T-helper 2 cell (primary cell): ENCODE measurements at places on chromosomes 5 and 9.

DNA sequence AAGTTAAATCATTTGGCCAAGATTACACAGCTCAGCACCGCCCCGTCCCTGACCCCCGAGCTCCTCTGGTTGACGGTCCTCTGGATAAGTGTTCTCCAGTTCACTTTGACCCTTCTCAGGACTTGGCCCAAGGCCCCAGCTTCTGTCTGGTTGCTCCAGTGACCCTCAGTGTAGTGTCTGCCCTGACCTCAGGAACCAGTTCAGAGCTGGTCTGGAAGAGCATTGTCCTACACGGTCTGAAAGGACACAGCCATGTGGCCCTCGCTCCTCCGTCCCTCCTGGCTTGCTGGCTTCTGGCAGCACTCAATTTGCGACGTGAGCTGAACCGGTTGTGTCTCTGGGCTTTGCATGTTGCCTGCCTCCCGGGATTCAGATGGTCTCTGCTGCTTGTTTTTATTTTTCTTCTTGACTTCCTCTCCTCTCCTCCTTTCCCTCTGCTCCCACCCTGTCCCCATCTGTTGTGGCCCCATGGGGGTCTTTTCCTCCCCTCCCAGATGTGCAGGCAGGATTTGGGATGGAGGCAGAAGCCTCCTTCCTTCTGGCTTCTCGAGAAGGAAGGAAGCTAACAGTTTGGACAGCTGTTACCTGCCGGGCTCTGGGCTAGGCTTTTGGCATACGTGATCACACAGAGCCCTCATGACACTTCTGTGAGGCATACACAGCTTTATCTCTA lies 72.0 kb downstream of the PPARGC1B start:
- DNase-seq = no peak

DNA sequence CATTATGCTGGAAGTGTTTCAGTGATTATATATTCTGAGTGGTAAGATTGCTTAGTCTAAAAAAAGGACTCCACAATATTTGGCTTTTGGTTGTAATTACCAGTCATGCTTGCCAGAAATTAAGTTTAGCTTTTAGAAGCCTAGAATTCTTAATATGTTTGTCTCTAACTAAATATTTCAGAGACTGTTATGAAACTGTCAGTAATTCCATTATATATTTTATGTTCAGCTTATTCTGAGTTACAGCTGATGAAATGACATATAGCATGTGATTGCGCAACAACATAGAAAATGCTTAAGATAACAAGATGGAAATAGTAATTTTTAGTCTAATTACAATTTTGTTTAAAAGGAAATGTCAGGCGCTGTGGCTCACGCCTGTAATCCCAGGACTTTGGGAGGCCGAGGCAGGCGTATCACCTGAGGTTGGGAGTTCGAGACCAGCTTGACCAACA lies 44.2 kb downstream of the KIAA1958 start:
- no peak for DNase-seq

DNA sequence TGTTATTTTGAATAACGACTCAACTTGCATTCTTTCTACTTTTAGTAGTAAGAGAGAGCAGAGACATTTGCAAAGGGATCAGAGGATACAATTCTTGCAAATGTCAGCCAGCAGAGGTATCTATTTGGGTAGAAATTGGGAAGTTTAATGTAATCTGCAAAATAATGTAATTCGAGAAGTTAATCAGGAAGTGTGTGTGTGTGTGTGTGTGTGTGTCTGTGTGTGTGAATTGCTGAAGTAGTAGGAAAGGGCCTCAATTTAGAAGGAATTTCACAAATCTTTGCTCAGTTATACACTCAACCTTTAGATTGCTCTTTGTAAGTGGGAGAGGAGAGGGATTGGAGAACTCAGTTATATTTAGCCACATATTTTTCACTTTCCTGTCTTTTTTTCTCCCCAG lies 11.0 kb upstream of the IFNA1 start:
- no peak for DNase-seq

DNA sequence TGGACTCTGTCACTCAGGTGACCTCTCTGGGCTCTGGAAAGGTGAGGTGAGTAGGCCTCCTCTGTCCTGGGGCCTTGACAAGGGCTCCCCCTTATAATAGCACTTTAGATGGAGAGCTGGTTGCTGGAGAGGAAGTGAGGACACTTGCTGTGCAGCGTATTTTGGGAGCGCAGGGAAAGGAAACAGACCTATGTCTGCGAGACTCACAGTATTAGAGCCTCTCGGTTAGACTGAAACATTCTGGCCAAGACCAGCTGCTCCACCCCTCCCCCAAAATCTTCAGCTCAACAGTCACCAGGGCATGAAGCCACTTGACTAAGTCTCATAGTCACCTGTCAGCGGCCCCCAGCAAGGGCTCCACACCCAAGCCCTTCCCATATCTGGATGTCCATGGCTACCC lies 213.6 kb downstream of the AGTPBP1 start:
- DNase-seq = no peak

- no peak for DNase-seq
Observed at GRCh38 chr9:110536822-110537221, 42.7 kb downstream of the SVEP1 start.

GRCh38 chr9:138013836-138014562 lies 136.4 kb downstream of the CACNA1B start:
- no peak for DNase-seq

GRCh38 chr9:136975644-136976043 lies 1.7 kb upstream of the PTGDS start:
- DNase-seq = no peak

GRCh38 chr9:7088611-7089010 lies 330.8 kb downstream of the KDM4C start:
- DNase-seq = no peak

- DNase-seq = no peak
Observed at GRCh38 chr9:17723656-17724055, 144.8 kb downstream of the SH3GL2 start.

- DNase-seq = no peak
Observed at GRCh38 chr5:1006656-1007071, 1.9 kb upstream of the NKD2 start.

DNA sequence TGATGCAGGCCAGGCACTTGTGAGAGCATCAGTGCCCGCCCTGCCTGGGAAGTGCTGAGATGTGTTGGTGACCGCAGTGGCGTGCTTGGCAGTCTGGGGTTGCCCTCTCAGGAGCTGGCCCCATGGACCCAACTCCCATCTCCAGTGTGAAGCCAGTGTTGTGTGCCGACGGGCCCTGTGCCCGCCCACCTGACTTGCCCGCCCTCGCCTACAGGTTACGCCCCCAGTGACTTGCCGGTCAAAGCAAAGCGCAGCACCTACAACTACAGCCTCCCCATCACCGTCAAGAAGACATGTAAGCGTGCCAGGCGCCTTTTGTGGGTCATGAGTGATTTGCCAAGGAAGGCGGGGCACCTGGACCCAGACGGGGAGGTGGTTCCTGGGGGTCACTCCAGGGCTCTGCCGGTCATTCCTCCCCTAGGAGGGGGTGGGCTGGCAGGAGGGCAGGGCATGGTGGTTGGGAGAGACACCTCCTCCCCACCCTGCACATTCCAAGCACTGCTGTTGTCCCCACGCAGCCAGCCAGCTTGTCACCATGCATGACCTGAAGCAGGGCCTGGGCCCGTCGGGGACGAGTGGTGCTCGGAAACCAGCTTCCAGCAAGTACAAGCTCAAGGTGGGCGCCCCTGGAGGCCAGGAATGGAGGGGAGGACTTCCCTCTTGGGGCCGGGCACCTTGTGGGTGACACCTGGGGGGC lies 7.4 kb upstream of the CEL start:
- DNase-seq = no peak

DNA sequence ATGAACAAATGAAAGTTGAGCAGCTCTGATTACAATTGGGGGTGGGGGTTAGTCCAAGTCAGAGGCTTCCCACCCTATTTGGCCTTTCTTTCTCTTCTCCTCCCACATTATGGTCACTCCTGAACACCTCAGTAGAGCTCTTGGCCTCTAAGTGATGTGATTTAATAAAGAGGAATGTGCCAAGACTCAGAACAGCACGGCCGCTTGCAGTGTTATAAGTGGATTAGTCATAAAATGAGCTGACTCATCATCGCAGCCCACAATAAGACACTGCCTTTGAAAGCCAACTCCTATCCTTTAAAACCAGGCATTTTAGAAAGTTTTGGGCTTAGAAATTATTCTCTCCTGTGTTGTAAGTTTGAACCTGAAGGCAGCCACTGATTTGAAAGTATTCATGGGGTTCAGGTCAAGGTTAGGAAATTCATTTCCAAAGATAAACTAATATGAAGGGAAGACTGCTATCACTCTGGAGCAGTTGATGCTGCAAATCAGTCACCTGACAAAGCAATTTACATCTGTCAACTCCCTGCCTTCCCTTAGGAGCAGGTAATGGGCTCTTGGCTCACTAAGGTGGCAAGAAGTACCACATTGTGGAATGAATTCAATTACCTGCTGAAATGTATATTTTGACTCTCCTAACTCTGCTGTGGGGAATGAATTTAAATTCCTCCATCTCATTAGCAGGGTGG lies 283.6 kb upstream of the NMUR2 start:
- DNase-seq = no peak

- DNase-seq = no peak
Observed at GRCh38 chr9:11194246-11194645, 581.4 kb upstream of the PTPRD start.

- DNase-seq = no peak
Observed at GRCh38 chr9:101366038-101366756, 18.6 kb downstream of the BAAT start.

- DNase-seq = no peak
Observed at GRCh38 chr5:2900360-2900759, 148.9 kb upstream of the IRX2 start.

GRCh38 chr5:109917966-109918365 lies 228.2 kb downstream of the MAN2A1 start:
- no peak for DNase-seq

- DNase-seq = no peak
Observed at GRCh38 chr9:90504486-90504885, 138.1 kb downstream of the DIRAS2 start.

DNA sequence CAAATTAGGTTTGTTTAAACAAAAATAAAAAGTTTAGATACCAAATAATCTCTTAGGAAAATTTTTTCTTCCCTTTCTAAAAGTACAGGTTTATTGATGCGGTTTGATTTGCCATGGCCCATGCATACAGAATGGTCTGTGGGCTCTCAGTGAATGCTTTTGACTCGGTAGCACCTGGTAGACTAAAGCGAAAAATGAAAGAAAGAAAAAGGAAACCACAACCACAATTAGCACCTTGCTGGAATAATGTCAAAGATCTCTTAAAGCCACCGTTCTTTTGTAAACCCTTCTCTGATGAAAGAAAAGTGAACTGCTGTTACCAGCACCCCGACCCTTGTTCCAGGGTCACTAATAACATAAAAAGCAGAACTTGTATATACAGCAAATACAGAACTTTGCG lies 157.9 kb downstream of the NFIB start:
- DNase-seq = no peak

- no peak for DNase-seq
Observed at GRCh38 chr9:126208216-126208758, 118.3 kb upstream of the MVB12B start.

GRCh38 chr9:84738353-84738752 lies 68.8 kb downstream of the NTRK2 start:
- no peak for DNase-seq

GRCh38 chr5:106374956-106375355 lies 1295.8 kb downstream of the EFNA5 start:
- no peak for DNase-seq

DNA sequence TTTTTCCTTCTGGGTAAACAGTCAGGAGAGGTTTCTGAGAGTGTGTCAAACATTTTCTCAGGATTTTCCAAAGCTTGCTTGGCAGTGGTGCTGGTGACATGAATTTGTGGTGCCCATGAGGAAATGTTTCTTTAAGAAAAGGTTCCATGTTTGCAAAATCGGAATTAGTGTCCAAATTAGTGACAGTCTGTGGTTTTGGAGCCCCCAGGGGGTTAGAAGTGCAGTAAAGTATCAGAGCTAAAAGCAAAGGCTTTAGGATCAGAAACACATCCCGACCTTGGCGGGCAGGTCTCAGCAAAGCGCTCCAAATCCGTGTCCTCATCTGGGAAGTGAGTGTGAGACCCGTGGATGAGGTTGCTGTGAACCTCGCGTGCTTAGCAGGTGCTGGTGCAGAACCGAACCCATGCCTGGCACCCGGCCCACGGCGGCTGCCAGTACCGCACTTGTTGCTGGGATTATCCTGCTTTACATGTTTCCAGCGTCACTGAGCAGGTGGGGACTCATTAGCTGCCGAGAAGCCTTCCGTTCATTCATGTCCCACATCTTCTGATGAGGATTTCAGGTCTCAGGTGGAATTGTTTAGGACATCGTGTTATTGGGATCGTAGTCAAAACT lies 70.8 kb upstream of the COL5A1 start:
- no peak for DNase-seq

- DNase-seq = no peak
Observed at GRCh38 chr5:73957397-73958001, 331.5 kb downstream of the ARHGEF28 start.

DNA sequence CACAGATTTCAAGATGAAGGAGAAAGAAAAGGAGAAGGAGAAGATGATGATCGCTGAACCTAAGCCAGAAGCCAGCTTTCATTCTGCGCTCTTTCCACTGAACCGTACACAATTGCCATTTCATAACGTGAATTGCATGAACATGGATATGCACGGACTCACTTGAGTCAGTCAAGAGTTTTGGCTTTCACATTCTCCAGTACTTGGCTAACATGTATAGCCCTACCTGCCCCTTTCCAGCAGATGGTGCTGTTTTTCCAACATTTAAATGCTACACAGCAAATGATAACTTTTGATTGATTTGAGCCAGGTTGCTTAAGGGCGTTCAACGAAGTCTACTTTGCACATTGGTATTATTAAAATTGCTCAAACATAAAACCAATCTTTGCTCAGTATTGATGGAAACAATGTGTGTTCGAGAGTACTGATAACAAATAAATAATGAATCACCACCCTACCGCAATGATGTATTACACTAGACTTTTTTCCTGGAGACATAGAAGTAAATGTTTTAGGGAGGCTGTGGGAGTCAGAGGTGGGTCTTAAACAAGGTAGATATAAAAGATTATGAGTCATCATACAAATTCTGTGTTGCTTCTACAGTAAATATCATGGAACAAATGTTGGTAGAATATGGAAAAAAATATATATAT lies 196.4 kb downstream of the TRPM3 start:
- no peak for DNase-seq

GRCh38 chr5:82397741-82398320 lies 119.7 kb upstream of the RPS23 start:
- DNase-seq = no peak

DNA sequence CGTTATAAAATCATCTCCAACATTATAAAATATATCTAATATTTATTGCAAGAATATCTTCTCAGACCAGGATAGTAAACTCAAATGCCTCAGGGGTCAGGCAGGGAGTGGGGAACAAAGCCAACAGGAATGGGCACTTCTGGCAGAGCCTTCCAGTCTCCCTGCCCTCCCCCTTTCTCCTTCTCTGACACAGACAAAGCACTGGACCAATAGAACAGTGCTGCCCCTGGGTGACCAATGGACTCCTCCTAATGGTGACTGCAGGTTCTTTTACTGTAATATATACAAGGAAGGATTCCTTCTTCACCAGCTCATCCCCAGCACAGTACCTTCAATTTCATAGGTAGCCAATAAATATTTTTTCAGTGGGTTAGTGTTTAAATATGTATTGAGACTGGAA lies 31.1 kb upstream of the MAMDC2 start:
- DNase-seq = no peak

- no peak for DNase-seq
Observed at GRCh38 chr5:108730617-108731340, 16.9 kb upstream of the FER start.

DNA sequence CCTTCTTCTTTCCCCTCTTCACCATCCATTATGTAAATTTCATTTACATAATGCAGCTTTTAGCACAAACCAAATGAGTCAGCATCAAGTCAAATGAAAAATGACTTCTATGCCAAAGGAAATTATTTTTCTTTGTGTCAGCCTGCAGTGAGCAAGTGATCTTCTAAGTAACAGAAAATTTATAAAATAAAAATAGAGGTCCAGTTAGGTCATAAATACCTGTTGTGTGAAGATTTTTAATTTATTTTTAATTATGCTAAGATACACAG lies 16.7 kb upstream of the THG1L start:
- DNase-seq = no peak
